ENCODE measurements at places on chromosomes 11 and 22. TPM values are rescaled to one million over a fixed set of nuclear protein-coding genes. Genes with fewer than 3 reads are reported as not detected.

Gene TCN2
- total RNA-seq, result 59.5 TPM

Gene NUP98
- 59.9 TPM for total RNA-seq

DNA sequence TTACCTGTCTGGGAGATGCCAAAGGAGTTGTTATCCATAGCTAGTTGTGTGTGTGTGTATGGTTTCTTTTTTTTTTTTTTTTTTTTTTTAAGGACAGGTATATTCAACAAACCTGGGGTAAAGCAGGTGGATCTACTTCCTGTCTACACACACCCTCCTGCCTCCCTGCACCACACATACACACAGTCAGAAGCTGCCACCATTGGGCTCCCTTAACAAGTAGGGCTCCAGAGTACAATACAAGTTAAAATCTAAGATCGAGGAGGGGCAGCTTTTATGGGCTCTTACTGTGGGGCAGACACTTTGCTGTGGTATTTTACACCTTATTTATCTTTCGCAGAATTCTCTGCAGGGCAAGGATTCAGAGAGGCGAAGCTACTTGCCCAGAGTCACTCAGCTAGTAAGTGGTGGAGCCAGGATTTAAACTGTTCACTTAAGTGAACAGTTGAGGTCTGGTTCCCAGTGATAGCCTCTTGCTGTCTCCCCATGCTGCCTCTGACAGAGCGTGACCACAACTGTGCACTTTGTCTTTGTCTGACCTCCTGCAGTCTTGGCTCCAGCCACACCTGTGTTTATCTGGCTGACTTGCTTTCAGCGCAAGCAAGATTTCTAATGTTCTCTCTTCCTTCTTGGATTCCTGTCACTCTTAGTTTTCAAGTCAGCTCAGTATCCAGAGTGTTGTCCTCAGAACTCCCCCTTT lies 135.0 kb downstream of the CSNK2A3 start:
- H3K4me3 ChIP-seq, result no peak overlapping the region
- DNase-seq, result no peak
- H3K36me3 ChIP-seq, result no peaks in the 10 kb centered on the region
- no peak overlapping the region for H3K27ac ChIP-seq

DNA sequence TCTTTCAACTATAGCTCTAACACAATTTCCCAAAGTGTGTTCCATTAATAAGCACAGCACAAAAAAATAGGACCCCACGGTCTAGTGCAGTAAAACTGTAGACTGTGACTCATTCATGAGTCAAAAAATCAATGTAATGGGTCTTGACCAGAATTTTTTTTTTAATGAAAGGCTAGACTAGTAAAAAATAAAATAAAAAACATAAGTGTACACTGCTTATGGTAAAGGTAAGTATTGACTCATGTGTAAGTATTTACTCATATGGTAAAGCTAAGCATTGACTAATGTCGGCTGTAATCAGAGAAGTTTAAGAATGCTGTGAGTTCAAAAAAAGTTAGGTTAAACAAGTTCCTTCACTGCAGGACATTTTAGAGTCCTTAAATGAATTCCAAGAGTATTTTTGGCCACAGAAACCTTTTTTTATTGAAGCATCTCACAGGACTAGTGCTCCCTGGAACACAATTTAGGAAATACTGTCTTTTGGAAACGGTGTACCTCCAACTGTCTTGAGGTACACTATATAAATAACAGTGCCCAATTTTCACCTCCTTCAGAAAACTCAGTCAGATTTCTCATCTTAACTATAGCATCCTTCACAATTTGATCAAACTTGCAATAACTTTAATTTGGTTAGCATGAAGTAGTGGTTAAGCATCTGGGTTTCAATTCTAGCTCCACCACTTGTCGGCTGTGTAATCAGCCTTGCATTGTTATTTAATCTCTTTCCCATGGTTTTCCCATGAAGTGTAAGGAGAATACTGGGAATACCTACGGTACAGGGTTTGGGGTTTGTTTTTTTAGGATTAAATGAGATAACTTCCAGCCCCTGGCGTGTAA lies 2.1 kb downstream of the CCDC73 start:
- no peak for DNase-seq
- H3K4me3 ChIP-seq, result no peak overlapping the region

DNA sequence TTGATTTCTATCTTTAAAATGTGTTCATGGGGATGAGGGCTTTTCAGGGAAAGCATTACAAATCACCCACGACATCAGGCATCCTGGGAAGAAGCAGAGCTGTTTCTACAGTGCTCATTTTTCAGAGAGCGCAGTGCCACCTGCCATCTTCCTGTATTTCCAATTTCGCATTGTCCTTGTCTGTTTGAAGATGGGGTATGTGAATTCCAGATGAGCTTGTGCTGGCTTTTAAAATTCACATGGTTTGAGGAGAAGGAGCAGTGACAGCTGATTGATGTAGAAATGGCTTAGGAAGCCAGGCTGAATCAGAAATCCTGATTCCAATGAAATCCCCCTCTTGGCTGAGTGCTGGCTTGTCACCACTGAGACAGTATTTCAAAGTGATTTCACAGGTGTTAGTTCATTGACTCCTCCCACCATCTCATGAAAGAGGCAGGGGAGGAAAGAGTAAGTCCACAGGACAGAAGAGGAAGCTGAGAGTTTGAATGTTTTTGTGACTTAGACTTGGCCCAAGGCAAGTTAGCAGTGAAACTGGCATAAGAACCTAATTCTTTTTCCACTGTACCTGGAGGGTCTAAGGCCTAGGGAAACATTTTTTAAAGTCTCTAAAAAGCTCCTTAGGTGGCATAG lies 344.6 kb upstream of the C11orf87 start:
- H3K4me3 ChIP-seq, result no peak overlapping the region
- no peak for DNase-seq
- H3K4me1 ChIP-seq, result no peaks in the 10 kb centered on the region
- H3K27ac ChIP-seq, result no peak overlapping the region

- peaks cover 22% of the 10 kb centered on the region for H3K27me3 ChIP-seq
- H3K36me3 ChIP-seq, result peaks cover 6% of the 10 kb centered on the region
- H3K27ac ChIP-seq, result no peak overlapping the region
- no peak for DNase-seq
- peaks cover 3% of the 10 kb centered on the region for H3K4me1 ChIP-seq
- H3K4me3 ChIP-seq, result no peak overlapping the region
Observed at GRCh38 chr11:64036087-64037026, 626 bp downstream of the FLRT1 start.

DNA sequence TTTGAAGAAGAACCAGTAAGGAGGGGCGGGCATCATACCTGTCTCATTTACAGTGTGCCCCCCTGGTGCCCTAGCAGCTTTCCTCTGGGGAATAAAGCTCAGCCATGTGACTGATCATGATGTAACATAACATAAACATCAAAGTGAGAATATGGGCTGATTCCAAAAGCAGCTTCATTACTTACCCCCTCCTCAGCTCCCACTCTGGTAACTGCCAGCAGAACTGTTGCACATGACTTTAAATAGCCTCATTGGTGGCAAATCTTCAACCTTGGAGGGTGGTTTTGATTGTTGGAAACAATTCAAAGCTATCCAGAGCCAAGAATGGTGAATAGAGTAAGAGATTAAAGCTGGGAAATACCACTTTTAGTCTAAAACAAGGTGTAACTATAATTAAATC lies 384.6 kb downstream of the BUD13 start:
- no peak overlapping the region for H3K4me3 ChIP-seq
- H3K4me1 ChIP-seq, result no peaks in the 10 kb centered on the region

DNA sequence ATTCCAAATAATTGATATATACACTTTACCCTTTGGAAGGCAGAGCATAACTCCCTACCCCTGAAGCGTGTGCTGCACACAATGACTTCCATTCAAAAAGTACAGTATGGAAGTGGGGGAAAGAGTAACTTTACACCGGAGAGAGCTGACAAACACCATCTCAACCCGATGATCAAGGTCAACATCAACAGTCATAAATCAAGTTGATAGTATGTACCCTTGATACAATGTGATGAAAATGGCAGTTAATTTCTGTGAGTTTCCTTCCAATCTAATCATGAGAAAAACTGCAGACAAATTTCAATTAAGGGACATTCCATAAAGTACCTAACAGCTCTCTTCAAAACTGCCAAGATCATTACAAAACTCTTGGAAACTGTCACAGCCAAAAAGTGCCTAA lies 6.0 kb upstream of the DEUP1 start:
- H3K4me3 ChIP-seq, result no peak overlapping the region
- no peaks in the 10 kb centered on the region for H3K4me1 ChIP-seq
- DNase-seq, result no peak
- no peak overlapping the region for H3K27ac ChIP-seq

DNA sequence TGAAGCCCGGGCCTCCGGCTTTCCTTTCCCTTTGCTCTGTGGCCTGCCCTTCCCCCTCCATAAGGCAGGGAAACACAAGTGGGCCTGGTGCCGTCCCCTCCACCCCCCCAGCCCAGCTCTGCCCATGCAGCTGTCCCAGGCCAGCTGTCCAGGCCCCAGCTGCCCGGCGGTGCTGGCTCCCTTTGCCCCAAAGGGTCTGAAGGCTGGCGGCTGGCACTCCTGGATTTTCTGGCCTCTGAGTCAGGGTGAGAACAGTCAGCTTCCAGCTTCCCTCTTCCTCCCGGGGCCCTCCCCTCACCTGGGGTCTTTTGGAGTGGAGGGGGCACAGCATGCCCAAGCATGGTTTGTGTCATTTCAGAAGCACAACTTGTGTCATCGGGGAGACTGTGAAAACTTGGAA lies 27.8 kb downstream of the CD82 start:
- no peak overlapping the region for H3K4me3 ChIP-seq
- H3K27ac ChIP-seq, result no peak overlapping the region
- DNase-seq, result no peak
- H3K36me3 ChIP-seq, result no peaks in the 10 kb centered on the region

DNA sequence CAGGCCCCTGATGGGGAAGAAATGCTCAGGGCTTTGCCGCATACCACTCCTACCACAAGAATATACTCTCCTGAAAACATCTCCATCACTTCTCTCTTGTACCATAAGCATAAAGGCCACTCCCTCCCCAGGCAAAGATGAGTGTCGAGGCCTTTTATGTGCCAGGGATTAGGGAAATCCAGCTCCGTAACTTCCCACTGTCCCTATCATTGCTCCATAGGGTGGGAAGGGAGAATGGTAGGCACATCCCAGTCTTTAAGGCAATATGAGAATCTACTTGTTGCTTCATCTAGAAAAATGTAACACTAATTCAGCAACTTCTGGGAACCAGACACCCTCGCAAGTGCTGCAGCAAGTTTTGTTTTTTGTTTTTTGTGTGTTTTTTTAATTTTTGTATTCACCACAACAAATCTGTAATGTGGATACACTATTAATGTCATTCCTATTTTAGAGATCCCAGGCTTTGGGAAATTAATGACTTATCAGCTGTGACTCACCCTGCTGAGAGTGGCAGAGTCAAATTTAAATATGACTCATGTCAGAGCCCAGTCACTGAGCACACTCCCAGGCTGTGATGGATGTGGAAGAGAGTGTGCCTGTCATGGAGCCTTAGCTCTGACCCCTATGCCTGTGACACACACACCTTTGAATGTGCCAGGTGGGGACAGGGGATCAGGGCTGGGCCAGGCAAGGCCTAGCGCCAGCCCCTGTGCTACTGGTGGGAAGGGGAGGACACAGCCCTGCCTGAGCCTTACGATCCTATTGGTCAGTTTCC lies 23.4 kb downstream of the PANX1 start:
- no peak overlapping the region for H3K27ac ChIP-seq
- no peak for DNase-seq
- H3K36me3 ChIP-seq, result peaks cover 3% of the 10 kb centered on the region
- H3K27me3 ChIP-seq, result no peaks in the 10 kb centered on the region
- no peak overlapping the region for H3K4me3 ChIP-seq

GRCh38 chr11:134733646-134734045 lies 321.6 kb upstream of the B3GAT1 start:
- H3K36me3 ChIP-seq, result no peaks in the 10 kb centered on the region
- H3K4me3 ChIP-seq, result no peak overlapping the region
- no peak overlapping the region for H3K27ac ChIP-seq
- peaks cover 7% of the 10 kb centered on the region for H3K4me1 ChIP-seq
- no peaks in the 10 kb centered on the region for H3K27me3 ChIP-seq

- no peaks in the 10 kb centered on the region for H3K36me3 ChIP-seq
- no peak for DNase-seq
- no peaks in the 10 kb centered on the region for H3K27me3 ChIP-seq
- H3K27ac ChIP-seq, result no peak overlapping the region
- no peak overlapping the region for H3K4me3 ChIP-seq
Observed at GRCh38 chr11:120771551-120772060, 252.3 kb upstream of the TBCEL start.

- no peak overlapping the region for H3K27ac ChIP-seq
- no peak overlapping the region for H3K4me3 ChIP-seq
- H3K27me3 ChIP-seq, result peaks cover 4% of the 10 kb centered on the region
- H3K36me3 ChIP-seq, result no peaks in the 10 kb centered on the region
- no peak for DNase-seq
Observed at GRCh38 chr22:38935616-38936015, 21.8 kb upstream of the APOBEC3A start.

- no peak overlapping the region for H3K4me3 ChIP-seq
- H3K27ac ChIP-seq, result no peak overlapping the region
- peaks cover 8% of the 10 kb centered on the region for H3K36me3 ChIP-seq
Observed at GRCh38 chr11:2806351-2807024, 79.1 kb downstream of the CDKN1C start.

DNA sequence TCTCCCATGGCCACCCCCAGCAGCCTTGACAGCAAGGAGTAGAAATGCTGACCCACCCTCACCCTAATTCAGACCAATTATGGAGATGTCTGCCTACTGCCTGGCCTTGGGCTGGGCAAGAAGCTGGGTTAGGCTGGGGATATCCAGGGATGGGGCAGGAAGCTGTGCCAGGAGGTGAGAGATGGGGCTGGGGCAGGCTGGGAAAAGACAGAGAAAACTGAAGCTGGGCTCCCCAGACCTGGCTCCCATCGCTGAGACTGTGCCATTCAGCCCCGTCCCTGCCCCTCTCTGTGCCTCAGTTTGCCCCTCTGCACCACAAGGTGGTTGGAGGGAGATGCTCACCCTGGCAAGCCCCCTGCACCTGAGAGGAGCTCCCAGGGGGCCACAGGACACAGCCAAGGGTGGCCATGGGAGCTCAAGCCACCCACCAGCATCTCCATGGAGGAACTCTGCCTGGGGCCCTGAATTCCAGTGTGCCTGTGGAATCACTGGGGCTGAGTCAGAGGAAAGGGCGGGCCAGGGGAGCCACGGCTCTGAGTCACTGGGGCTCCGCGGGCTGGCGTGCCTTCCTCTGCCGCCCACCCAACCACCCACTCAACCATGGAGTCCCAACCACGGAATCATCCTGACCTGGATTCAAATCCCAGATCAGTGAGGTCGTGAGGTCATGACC lies 6.0 kb upstream of the CARD10 start:
- H3K36me3 ChIP-seq, result no peaks in the 10 kb centered on the region
- peaks cover 7% of the 10 kb centered on the region for H3K27me3 ChIP-seq
- H3K4me3 ChIP-seq, result no peak overlapping the region
- no peaks in the 10 kb centered on the region for H3K4me1 ChIP-seq

GRCh38 chr22:50269970-50270665 lies at the start of gene MAPK11:
Gene MAPK11 (minus strand): TSS chr22:50270380. CDS start chr22:50270292, 88 bp downstream.
- H3K36me3 ChIP-seq, result peaks cover 3% of the 10 kb centered on the region
- peak within 1 kb of the TSS; percentile 64 for H3K27ac ChIP-seq
- H3K4me3 ChIP-seq, result peak within 1 kb of the TSS; percentile 83
- peaks cover 2% of the 10 kb centered on the region for H3K4me1 ChIP-seq
- no peak for DNase-seq
- peaks cover 6% of the 10 kb centered on the region for H3K27me3 ChIP-seq
